ENCODE measurements at places on chromosomes 11 and 22. TPM values are rescaled to one million over a fixed set of nuclear protein-coding genes. Genes with fewer than 3 reads are reported as not detected.

Gene CEP126
- 4.8 TPM for total RNA-seq

Gene ACR
- total RNA-seq, result not detected

Gene CNGA4
- 1.7 TPM for total RNA-seq

Gene OR52A1
- not detected for total RNA-seq

Gene LGR4
- 0.04 TPM for total RNA-seq

Gene C22orf15
- total RNA-seq, result not detected

Gene OR52N4
- not detected for total RNA-seq

Gene TNNT3
- total RNA-seq, result not detected

Gene WNT11
- 0.30 TPM for total RNA-seq

- DNase-seq, result peak; percentile 90
Measured at GRCh38 chr11:2419638-2420501, 19.3 kb downstream of the TSSC4 start.

GRCh38 chr11:66470015-66470414, 3.3 kb downstream of the PELI3 start:
- no peak for DNase-seq

DNA sequence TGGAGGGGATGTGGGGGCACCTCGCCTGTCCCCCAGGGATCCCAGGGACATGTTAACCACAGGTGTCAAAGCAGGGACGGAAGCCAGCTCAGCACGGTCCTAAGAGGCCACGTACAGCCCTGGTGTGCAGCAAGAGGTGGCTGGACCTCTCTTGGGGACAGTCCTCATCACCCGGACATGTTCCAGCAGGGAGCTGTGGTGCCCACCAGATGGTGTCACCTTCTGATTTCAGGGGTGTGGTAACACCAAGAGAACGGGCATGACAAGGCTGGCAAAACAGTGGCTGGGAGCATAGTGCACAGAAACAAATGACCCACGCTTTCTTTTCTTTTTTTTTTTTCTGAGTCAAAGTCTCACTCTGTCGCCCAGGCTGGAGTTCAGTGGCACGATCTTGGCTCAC, 25.6 kb upstream of the COMT start:
- no peak for DNase-seq

- no peak for DNase-seq
Measured at GRCh38 chr22:19566279-19567156, 42.3 kb upstream of the CLDN5 start.

- no peak for DNase-seq
Measured at GRCh38 chr11:17684550-17684949, 34.8 kb upstream of the MYOD1 start.

- DNase-seq, result no peak
Measured at GRCh38 chr11:21465203-21465602, 727.7 kb upstream of the ANO5 start.

DNA sequence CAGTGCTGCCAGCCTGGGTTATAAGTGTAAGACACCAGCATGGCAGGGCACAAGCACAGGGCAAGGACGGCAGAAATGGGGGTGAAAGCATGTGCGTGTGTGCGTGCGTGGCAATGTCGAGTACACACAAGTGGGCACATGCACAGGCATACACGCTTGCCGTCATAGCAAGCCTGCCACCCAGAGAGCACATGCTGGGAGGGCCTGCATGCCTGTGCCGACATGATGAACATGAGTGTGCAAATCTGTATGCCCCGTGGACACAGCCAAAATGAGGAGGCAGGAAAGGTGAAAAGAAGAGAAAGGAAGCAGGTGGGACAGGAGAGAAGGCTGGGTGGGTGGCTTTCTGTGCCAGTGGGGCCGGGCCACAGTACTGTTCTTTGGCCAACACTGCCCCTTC, 62.9 kb downstream of the NECTIN1 start:
- DNase-seq, result no peak

DNA sequence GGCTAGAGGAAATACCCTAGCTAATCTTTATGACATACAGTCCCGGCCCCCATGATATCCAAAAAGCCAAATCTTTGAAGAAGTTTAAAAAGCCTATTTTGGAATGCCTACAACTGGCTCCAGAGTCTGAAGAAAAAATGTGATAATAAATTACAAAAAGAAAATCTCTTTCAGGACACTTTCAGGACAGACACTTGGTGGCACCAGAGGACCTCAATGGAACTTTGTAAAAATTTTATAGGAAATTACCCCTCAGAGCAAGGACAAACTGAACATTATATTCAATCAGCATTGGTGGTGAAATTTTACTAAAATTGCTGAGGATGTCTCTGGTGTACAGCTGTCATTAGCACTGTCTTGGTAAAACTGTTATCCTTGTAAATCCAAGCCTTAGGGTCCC, 81.0 kb downstream of the CCDC73 start:
- peak; percentile 64 for DNase-seq

Data from Karpas-422 (cell line).